ENCODE measurements at places on chromosomes 2 and 18.

DNA sequence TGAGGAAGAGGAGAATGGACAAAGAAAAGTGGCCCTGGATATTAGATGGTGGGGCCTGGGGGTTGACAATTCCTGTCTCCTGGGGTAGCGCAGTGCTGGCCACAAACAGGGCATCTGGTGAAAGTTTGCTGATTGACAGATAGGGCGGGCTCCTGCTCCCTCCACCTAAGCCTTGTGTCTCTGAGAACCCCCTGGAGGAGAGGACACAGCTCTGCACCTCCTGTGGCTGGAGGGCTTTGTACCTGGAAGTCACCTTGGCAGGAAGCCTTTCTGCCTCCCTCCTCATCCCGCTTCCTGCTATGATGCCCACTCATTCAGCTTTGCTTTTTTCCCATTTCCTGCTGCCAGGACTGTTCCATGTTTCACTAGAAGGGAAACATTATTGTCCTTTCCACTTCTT, 72.4 kb downstream of the RHOB start:
- no peak for DNase-seq

DNA sequence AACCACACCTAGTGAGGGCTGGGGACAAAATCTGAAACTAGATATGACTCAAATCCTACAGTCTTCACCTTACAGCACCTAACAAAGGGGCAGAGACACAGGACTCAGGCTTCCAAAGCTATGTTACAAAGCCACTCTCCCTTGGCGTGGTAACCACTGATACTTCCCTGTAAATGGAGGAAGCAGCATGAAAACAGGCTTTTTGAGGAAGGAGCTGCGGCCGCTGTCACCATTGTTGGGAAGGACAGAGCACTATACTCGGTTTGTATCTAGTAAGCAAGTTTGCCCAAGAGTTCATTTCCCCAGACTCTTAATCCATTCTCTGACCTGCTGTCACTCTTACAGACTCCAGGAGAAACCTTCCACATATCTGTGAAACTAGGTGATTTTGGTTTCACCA, 60.3 kb downstream of the LONRF2 start:
- no peak for DNase-seq

DNA sequence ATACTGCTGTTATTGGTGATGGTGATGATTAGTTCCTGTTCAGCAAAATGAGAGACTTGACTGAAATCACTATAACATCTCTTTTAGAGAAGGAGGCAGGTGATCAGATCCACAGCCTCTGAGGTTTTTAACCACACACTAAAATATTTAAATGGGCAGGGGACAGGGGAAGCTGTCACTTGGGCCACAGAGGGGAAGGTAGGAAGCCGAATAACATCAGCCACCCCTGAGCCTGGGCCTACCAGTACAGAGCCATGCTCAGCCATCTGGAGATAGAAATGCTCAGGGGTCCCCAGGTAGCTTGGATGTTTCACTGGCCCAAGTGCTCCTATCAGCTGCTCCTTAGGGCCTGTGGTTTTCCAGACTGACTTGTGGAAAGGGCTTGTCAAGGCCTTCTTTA, 122.3 kb downstream of the MRO start:
- no peak for DNase-seq

DNA sequence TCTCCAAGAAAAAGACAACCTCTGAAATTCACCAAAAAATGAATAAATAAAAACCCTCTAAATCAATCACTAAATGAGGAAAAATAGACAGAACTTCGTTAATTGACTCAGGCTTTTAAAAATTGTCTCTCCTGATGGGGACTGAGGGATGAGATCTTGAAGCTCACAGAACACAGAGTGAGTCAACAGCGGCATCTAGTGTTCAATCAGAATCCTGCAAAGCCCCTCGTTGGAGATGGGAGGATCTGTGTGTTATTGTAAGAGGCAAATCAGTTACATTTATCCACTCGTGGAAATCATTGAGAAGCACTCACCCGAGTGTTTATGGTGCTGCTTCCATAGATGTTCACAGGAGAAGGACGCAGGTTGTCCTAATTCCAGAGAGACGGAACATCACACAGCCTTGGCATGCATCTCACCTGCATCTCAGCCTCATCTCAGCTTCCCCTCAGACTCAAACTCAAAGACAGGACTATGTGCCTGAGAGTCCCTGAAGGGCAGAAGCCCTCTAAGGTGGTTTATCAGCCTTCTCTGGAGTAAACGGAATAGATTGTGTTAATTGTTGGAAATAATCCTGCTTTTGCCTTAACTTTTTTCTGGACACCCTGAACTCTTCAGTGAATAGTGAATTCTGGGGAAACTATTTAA, 82.0 kb downstream of the MREG start:
- no peak for DNase-seq

- DNase-seq: no peak
Observed at GRCh38 chr2:69983392-69983966, 22.0 kb upstream of the ASPRV1 start.

DNA sequence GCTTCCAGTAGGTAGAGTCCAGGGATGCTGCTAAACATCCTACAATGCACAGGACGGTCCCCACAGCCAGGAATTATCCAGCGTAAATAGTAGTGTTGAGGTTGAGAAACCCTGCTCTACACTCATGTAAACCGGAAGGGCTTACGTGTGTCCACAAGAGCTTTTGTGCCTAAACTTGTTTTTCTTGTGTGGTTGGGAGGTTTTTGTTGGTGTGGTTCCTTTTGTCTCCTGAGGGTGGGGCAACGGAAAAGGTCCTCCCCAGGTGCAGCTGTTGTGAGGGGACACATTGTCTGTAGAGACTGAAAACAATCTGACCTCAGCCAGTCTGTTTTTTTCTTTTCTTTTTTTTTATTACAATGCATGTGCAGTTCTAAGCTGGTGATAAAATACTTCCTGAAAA, 72.7 kb upstream of the MGAT5 start:
- no peak for DNase-seq

DNA sequence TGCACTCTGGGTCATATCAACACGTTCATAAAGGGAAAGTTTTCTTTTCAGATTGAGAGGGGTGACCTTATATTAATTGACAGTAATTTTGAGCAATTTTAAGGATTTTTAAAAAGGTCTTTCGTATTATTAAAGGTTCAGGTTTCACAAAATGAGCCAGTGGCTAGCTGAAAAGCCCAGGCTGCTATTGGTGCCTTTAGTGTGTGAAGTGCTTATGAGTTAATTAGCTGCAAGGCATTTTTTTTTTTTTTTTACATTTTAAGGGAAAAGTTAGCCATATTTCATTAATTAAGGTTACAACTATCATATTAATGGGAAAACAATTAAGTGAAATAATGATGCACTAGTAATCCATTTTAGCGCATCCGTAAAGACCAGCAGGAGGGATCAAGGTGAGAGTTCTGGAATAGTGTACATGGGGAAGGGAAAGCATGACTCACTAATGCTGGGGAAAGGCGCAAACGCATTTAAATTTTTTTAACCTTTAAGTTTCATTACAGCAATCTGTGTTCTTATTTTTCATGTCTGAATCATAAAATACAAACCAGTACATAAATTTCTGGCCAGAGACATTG, 200.0 kb downstream of the ZNF407 start:
- no peak for DNase-seq

GRCh38 chr2:6113786-6114185, 421.6 kb downstream of the SOX11 start:
- no peak for DNase-seq
